ENCODE measurements at places on chromosomes 13 and 19. TPM values are rescaled to one million over a fixed set of nuclear protein-coding genes. Genes with fewer than 3 reads are reported as not detected.

Gene PNPLA6
- 64.7 TPM for total RNA-seq

Gene DCLK1
- 3.1 TPM for total RNA-seq

Gene APOC4
- total RNA-seq = not detected

Gene CRTC1
- total RNA-seq = 2.0 TPM

Gene GPR180
- total RNA-seq = 9.6 TPM

Gene IGFL2
- not detected for total RNA-seq

Gene FOXA3
- not detected for total RNA-seq

All from LHCN-M2 (cell line).